ENCODE measurements at places on chromosomes 4 and X.

GRCh38 chr4:74534936-74535335 is 90.0 kb downstream of the AREG start:
- no peak for DNase-seq

GRCh38 chr4:173477016-173477415 is 53.0 kb downstream of the HAND2 start:
- DNase-seq: no peak

GRCh38 chrX:147935156-147935758 is 23.5 kb downstream of the FMR1 start:
- no peak for DNase-seq

DNA sequence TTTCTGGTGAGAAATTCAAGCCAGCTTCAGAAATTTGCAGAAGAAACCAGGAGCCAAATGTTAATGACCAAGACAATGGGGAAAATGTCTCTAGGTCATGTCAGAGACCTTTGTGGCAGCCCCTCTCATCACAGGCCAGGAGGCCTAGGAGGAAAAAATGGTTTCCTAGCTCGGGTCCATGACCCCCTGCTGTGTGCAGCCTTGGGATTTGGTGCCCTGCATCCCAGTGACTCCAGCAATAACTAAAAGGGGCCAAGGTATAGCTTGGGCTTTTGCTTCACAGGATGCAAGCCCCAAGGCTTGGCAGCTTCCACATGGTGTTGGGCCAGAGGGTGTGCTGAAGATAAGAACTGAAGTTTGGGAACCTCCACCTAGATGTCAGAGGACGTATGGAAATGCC is 814.7 kb upstream of the SLIT2 start:
- no peak for DNase-seq

- DNase-seq: peak; percentile 54
Measured at GRCh38 chr4:121822796-121823504, 733 bp downstream of the CCNA2 start.

DNA sequence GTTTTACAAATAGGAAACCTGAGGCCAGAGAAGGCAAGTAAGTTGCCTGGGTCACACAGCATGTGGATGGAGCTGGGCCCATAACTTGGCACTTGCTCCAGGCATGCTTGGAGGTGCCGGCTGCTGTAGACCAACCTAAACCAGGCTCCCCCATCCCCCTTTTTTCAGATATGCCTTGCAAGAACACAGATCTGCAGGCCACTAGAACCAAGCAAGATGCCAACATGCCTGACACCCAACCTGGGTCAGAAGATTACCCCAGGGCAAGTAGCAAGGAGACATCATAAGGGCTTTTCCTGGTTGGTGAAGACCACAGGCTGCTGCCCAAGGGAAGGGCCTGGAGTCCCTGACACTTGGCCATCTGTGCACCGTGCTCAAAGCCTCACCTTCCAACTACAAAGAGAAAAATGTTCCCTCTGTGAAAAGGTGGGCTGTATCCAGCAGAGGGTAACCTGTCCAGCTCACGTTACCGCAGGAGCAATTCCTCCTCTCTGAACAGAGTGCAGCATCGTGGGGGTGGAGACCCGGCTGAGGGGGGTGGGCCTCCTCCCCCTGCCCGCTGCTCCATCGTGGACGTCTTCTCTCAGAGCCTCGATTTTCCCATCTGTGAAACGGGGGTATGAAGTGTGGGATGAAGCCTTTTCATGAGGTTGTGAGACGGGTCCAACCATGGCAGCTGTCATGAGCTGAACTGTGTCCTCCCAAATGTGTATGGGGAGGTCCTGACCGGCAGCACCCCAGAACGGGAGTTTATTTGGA is 23.0 kb downstream of the HMX1 start:
- DNase-seq: no peak

DNA sequence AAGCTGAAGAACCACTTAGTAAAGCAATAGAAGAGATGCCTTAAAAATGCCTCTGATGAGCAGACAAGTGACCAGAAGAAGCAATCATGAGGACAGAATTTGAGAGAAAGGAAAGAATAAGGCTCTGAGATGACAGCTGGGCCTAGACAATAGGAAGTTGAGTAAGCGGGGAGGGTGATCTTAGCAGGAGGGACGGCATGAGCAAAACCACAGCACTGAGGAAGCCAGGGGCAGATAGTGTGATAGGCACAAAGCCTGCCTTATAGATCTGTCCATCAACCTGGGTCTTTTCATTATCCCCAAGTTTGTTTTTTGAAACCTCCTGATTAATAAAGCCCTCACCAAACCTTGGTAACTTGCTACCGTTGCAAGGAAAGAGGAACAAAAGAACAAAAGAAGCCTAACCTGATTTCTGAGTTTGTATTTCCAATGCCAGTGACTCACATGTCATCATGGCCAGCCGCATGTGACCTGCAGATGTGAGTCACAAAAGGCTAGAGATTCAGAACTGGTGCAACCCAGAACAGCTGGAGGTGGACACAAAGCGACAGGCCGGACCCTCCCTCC is 55.7 kb upstream of the PPARGC1A start:
- DNase-seq: no peak

- DNase-seq: no peak
Measured at GRCh38 chrX:9788911-9789310, 2.7 kb downstream of the SHROOM2 start.

Measured in muscle of back (tissue), 13 donors.